Stimulated activated CD4-positive, alpha-beta T cell treated with anti-CD3 and anti-CD28 coated beads, Interleukin-15, amount 100 ng/mL, for 1 hour (primary cell): ENCODE measurements at places on chromosomes 1 and 21.

DNA sequence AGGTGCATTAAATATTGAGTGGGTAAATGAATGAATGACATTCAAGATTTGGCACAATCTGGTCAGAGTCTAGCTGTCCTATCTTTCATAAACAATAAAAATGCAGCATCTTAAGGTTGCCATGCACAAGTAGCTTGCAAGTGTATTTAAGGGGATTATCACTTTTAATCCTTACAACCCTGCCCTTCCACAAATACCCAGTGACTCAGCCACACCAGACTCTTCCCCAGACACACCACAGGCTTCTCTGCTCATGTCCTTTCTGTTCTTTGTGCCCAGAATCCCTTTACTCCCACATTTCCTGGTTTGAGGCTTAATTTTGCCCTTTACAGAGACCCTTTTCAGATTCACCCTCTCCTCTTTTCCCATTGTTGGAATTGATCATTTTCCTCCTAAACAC, 59.8 kb downstream of the KIRREL1 start:
- no peak for DNase-seq

DNA sequence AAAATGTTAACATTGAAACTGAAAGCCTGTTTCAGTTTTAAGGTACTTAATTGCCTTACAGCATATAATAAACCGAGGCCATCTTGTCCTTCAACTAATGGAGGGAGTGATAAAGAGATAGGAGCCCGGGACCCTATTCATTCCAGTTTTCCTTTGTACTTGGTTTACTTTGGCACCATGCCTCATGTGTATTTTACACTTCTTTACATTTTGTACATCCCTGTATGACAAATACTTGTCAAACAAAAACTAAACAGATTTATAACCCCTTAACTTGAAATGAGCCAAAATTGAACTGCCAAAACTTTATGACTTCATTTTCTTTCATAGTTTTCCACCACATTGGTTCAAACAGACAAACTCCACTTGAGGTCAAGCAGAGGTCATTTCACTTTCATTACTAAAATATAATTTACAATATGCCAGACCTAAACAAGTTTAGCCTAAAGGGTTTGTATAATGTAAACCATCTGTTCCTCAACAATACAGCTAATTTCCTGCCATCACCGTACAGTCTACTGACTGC, 30.9 kb upstream of the UBE2U start:
- DNase-seq: no peak

GRCh38 chr1:196259316-196259715, 348.9 kb downstream of the KCNT2 start:
- no peak for DNase-seq

GRCh38 chr1:1928231-1929101, 9.4 kb upstream of the TMEM52 start:
- DNase-seq: no peak

GRCh38 chr1:204714861-204715511, 29.4 kb upstream of the LRRN2 start:
- no peak for DNase-seq

GRCh38 chr21:15659753-15660422, 69.9 kb upstream of the USP25 start:
- DNase-seq: no peak

DNA sequence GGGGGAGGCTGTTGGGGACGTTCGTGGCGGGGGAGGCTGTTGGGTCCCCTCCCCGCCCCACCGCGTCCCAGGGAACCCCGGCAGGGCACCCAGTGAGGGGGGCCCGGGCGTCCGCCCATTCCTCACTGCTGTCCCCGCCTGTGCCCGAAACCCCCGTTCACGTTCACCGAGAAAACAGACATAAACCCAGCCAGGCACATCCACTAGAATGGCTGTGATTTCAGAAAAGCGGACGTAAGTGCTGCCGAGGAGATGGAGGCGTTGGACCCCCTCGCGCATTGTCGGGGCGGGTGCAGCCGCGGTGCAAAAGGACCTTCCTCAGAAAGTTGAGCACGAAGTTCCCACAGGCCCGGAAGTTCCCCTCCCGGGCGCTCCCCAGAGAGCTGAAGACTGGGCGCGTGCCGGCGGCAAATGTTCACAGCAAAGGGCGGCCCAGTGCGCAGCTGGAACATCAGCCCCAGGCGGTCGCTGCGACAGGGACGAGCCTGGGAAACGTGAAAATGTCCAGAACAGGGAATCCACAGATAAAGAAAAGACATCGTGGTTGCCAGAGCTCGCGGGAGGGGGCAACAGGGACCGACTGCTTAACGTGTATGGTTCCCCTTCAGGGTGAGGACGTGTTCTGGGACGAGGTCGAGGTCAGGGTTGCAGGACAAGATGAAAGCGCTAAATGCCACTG, 18.5 kb upstream of the SAMD11 start:
- DNase-seq: no peak

GRCh38 chr1:33147997-33148314, 33.9 kb downstream of the TRIM62 start:
- DNase-seq: no peak

- no peak for DNase-seq
These were observed 52.3 kb upstream of the RAB4A start for GRCh38 chr1:229218612-229219025.

GRCh38 chr21:45225041-45225740, 62.5 kb downstream of the POFUT2 start:
- no peak for DNase-seq

- no peak for DNase-seq
These were observed 30.3 kb upstream of the CEP350 start for GRCh38 chr1:179924268-179924667.

GRCh38 chr1:178093951-178094738, at the start of gene RASAL2:
TSS of gene RASAL2 (plus strand) at chr1:178094104. CDS start at chr1:178094493, 389 bp downstream.
- no peak for DNase-seq

GRCh38 chr1:26234644-26235370, 807 bp downstream of the CEP85 start:
- DNase-seq: no peak

DNA sequence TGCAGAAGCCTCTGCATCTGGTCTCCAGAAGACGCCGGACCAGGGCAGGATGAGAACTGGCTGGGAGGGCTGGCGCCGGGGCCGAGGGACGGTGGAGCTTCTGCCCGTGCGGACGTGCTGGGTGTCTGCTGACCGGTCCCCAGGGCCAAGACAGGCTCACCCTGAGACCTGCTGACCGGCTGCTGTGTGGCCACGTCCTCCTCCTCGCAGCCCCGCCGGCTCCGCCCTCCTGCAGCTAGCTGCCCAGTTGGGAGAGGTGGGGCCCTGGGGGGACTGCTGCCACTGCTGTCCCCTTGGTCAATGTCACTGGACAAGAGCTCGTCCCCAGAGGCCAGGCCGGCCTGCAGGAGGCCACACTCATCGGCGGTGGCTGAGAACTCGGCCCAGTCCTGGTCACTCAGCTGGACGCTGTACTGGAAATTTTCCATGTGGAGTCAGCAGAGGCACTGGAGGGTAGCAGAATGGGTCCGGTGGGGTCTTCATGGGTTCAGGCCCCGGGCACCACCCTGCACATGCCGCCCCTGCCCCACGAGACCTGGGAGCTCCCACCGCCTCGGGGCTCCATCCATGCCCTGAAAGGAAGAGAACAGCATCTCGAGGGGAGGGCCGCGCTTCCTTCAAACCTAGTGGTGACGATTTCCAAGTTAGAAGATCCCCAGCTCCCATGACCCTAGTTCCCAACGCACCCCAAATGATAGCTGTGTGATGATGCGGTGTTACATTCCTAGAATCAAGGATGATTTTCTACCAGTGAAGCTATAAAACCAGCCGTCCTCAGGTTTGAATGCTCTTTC, 1.1 kb downstream of the PERM1 start:
- no peak for DNase-seq
